ENCODE measurements at places on chromosomes 16 and 17.

DNA sequence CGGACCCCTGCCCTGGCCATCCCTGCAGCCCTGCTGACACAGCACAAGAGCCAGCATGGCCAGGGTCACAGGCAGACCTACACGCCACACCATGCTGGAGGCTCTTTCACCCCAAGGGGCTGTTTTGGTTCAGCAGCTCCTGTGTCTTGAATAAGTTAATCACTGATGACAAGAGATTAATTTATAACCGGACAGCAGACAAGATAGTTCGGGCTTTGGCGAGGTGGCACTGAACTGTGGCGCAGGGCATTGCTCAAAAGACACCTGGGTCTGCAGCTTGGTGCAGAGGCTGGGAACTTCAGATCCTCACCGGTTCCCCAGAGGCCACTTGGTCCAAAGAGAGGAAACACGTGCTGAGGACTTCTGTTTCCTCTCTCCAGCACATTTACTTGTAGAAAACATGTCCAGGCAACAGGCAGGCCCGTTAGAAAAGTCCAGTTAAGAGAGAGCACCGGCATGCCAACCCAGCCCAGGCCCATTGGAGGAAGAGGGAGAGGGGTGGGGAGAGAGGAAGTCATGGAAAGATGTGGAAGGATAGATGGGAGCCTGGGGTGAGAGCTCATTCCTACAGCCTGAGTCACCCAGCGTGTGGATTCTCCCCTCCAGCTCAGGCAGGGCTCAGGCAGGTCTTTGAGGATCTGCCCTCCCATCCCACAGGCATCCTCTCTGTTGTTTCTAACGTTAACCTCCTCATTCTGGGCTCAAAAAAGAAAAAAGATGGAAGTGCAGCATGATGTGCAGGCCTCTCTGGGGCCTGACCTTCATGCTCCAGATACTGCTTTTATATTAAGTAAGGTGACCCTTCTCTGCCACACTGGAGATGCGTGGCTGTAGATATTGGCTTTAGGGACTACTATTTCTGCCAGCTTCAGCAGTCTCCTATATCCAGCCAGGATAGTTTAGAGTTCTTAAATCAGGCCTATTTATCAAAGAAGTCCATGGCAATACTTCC is 80.0 kb upstream of the HNF1B start:
- DNase-seq = no peak

- no peak for DNase-seq
These were observed 322.0 kb upstream of the SALL1 start for GRCh38 chr16:51473091-51473490.

GRCh38 chr16:46894036-46894672 is 10.0 kb downstream of the GPT2 start:
- no peak for DNase-seq

- no peak for DNase-seq
These were observed 6.0 kb downstream of the OSGIN1 start for GRCh38 chr16:83958846-83959565.

DNA sequence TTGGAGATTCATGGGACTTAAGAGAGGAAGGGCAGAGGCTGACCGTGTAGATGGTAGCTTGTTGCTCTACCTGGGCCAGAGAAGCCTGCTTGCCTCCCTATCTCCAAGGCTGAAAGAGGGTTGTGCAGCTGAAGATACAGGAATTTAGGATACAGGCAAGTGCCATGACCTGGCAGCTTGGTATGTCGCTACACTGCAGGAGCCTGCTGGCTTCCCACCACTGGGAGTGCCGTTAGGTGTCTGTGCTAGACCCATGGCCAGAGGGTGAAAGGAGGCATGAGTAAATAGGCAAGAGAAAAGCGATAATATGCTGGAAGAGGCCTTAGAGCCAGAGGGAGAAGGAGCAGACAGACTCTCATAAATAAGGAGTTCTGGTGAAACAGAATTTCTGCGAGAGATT is 10.6 kb downstream of the NAA60 start:
- DNase-seq = no peak

GRCh38 chr17:68903286-68903685 is 51.9 kb downstream of the ABCA8 start:
- DNase-seq = no peak

DNA sequence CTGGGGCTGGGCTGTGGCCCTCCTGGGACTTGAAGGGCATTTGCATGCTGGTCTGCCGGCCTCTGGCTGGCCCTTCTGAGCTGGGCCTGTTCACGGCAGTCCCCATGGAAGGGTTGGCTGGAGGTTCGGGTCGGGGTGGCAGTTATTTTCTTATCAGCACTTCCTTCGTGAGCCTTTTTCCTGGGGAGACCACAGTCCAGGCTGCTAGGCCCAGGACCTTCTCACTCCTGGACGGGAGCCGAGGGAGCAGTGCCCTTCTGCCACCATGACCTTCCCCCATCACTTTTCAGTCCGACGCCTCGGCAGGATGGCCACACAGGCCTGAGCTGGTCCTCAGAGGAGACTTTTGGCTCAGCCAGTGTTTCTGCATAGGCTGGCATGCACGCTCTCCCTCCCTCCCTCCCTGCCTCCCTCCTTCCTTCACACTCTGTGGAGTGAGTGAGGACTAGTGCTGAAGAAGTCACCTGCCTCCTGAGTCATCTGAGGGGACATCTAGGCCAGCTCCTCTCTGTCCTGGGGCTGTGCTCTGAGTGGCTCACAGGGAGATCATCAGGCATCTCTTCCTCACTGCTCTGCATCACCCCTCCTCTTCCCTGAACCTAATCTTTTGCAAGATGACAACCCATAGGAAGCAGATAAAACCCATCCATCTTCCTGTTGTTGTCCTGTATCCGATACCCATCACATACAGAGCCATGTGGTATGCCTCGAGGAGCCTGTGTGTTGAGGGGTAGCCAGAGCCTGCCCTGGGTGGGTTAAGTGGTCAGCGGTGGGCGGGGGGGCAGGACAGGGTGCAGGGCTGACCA is 109.7 kb downstream of the RAP1GAP2 start:
- DNase-seq = no peak

GRCh38 chr17:29588562-29589411 is 661 bp downstream of the GIT1 start:
- no peak for DNase-seq

DNA sequence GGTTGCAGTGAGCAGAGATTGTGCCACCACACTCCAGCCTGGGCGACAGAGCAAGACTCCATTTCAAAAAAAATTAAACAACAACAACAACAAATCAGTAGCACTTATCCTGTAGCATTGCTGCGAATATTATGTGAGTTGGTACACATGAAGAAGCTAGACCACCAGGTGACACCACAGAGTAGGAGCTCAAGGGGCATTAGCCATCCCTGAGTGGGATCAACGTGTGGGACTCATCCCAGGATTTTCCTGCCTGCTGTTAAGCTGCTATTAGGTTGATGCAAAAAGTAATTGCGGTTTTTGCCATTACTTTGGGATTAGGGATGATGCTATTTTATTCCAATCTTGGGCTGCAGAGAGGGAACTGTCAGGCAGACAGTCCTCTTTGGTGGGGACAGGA is 47.2 kb downstream of the OTOA start:
- DNase-seq = no peak

- no peak for DNase-seq
These were observed 939.9 kb upstream of the SOX9 start for GRCh38 chr17:71180801-71181385.

DNA sequence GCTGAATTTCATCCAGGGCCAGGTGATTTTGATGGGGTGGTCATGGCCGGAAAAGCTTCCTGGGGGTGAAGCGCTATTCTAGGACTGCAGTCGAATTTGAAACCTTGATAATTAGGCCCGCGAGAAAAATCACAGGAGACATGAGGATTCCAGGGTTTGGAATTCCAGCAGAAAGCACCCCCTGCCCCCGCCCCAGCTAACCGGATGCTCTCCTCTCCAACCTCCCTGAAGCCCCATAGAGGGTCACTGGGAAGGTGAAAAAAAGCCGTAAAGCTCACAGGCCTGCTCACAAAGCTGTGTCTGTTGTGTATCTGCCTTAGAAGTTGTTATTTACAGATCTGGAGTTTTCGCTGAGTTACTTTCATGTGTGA is 1.2 kb upstream of the GINS2 start:
- no peak for DNase-seq

- DNase-seq = no peak
These were observed 371.9 kb upstream of the SOX9 start for GRCh38 chr17:71748872-71749271.

DNA sequence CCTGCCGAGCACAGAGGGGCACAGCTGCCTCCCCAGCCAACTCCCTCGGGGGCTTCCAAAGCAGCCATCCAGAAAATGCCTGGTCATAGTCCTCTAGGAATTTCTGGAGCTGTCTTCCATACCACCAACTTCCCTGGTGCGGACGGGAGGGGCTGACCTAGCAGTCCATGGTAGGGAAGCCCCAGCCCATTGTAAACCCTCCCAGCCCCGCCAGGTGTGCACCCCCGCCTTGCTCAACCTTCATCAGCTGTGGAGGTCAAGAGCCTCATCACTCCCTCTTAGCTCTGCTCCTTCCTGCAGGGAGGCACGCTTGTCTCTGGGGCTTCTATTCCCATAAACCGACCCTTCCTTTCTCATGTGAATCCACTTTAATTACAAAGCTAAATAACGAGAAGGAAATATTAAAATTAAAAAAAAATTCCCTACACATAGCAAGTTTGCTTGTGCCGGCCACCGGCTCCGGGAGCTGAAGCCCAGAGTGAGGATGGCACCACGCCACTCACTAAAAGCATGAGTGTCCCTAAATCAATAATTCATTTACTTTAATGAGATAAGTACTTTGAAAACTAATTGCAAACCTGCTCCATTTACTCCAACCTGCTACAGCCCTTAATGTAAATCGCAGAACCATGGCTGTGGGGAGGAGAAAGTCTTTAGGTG is 181.4 kb downstream of the ENGASE start:
- DNase-seq = no peak

DNA sequence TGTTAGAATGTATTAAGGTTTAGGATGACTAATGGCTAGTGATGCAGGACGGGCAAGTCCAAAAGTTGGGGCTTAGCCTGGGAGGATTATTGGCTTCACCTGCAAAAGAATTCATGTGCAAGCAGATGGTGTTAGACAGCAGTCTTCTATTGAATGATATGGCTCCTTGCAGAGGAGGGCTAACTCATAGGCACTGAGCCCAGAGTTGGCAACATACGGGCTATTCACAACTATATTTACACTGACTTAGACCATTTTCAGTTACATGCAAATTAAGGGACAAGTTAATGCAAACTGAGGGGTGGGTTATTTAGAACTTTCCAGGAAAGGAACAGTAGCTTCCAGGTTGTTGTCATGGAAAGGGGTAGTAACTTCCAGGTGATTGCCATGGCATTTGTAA is 1017.1 kb upstream of the EEF2KMT start:
- DNase-seq = no peak

GRCh38 chr16:4510131-4510530 is 28.4 kb downstream of the CDIP1 start:
- DNase-seq = no peak

DNA sequence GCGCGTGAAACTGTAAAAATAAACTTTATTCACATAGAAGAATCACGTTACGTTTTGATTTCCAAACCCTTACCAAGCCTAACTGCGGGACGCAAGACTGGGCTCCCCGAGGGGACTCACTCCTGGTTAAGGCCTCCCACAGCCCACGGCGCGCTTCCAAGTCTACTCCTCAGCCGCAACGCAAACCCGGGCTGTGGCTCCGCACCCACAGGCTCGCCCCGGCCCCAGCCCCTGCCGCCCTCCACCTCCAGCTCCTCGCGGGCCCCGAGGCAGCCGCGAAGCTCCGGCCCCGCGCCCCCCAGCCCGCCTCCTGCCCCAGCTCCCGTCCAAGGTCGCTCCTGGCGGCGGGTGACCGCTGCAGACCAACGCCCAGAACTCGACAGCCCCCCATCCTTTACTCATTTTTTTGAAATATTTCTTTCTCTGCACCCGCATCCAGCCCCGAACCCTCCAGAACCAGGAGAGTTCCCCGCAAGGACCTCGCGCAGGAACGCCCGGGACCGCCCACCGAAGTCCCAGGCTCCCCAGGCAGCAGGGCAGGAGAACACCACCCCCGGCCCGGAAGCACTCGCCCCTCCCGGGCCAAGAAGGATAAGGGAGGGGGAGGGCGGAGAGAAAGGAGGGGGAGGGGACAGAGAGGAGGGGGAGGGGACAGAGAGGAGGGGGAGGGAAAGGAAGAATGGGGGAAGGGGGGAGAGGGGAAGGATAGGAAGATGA is 912 bp downstream of the USP22 start:
- no peak for DNase-seq

GRCh38 chr17:81128774-81129173 is 36.5 kb upstream of the PVALEF start:
- DNase-seq = no peak

GRCh38 chr16:49528060-49528865 is 154.7 kb downstream of the C16orf78 start:
- no peak for DNase-seq

GRCh38 chr16:59212492-59213024 is 478.4 kb upstream of the GOT2 start:
- DNase-seq = no peak

GRCh38 chr17:68777243-68777855 is 176.2 kb upstream of the FAM20A start:
- no peak for DNase-seq

DNA sequence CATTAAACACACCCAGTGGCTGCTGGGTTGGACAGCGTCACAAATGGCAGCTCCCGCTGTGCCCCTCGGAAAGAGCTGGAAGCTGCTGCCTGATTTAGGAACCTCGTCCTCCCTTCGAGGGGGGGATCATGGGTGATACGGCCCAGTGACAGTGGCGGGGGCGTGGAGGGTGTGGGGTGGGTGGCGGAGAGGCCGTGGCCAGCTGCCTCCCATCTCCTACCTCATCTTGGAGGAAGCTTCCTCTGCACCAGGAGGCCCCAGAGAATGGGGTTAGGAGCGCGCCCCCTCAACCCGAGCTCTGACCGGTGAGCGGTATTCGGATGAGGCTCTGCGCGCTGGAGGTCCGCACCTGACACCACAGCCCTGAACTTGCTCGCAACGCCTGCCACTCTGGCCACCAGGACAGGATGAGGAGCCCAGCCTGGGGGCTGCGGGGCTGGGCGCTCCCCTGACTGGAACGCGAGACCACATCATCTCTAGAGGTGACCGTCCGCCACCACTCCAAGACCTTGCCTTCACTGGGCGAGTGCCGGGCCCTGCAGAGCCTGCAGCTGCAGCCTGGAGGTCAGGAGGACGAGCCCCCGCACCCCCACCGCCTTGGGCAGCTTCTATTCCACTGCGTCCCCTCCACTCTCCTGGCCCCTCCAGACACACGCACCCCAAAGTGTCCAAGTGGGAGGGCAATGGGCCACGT is 80.9 kb downstream of the KLHDC4 start:
- no peak for DNase-seq

GRCh38 chr16:59289151-59289550 is 555.0 kb upstream of the GOT2 start:
- DNase-seq = no peak

DNA sequence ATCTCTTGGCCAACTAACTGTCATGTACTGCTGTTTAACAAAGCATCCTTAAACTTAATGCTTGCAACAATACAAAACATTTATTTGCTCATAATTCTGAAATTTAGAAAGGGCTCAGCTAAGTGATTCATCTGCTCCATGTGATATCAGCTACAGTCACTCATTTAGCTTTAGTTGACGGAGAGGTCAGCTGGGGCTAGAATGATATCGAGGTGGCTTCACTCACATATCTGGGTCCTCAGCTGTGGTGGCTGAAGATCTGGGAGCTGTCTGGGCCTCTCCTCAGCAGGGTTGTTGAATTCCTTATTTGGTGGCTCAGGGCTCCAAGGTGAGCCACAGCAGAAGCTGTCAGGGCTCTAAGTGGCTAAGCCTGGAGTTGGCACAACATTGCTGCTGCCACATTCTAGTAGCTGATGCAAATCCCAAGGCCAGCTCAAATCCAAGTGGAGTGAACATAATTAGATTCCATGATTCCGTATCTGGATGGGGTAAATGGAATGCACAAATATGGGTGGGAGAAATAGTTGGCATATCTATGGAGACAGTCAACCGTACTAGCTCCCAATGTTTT is 62.8 kb downstream of the HS3ST3A1 start:
- DNase-seq = no peak

- no peak for DNase-seq
These were observed 1.1 kb upstream of the CD19 start for GRCh38 chr16:28930652-28931051.

All from SIG-M5 (cell line).